ENCODE measurements at places on chromosomes 16 and 17.

- DNase-seq: no peak
Measured at GRCh38 chr17:6072157-6072556, 2.0 kb downstream of the WSCD1 start.

- DNase-seq: no peak
Measured at GRCh38 chr17:80698297-80698696, 153.7 kb downstream of the RPTOR start.

DNA sequence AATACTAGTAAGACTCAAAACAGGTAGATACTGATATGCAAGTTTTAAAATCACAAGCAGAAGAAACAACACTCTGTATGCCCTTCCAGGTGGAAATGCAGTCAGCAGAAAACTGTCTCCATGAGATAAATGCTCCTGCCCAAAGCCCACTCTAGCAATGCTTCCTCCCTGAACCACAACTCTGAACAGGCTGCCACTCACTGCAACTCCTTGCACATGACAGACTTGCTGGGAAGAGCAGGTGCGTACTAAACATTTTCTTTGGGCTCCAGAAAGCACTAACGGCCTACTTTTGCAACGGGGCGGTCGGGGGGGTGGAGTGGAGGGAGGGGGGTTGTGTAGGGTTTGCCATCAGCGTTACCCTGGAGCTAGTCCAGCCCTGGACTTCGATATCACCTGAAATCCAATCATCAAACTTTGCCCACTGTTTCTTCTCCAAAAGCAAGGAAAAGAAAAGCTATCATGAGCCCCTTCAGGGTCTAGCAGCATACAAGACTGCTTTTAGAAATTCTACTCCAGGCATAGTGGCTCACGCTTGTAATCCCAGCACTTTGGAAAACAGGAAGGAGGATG, 46.1 kb downstream of the ANKRD11 start:
- no peak for DNase-seq

- DNase-seq: no peak
Measured at GRCh38 chr17:5115673-5116651, at the start of gene USP6. Gene USP6 (plus strand): TSS chr17:5116032. CDS start chr17:5130368, 14,336 bp downstream.

DNA sequence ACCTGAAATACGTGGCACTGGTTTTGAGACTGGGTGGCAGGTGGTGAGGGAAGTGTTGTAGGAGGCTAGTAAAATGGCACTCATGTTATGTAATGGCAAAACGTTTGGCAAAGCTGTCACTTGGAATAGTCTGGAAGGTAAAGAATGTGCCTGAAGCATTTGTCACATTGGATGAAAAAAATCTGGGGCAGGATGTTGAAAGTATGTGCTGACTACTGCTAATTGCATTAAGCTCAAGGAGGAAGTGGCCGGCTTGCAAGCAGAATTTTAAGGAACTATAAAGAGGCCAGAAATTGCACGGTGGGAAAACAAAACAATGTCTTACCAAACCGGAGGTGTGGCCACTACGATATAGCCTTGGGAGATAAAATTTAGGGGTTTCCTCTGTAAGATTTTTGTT, 26.6 kb upstream of the NLRP1 start:
- DNase-seq: no peak

GRCh38 chr16:68802190-68802589, 41.1 kb upstream of the TANGO6 start:
- DNase-seq: no peak

DNA sequence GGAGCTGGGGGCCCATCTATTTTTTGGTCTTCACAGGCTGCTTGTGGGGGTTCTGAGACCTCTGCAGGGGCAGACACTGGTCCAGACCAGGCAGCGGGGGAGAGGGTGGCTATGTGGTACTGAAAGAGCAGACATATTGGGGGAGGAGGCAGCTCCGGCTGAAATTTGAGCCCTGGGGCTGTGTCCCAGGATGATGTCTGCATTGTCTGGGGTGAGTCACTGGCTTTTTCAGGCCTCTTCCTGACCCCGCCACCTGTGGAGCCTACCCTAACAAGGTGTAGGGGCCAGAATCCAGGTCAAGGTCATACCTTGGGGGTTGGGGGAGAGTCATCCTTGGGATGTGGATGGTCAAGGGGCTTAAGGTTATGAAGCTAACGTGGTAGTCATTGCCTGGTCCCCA, 2.4 kb downstream of the CORO6 start:
- no peak for DNase-seq

DNA sequence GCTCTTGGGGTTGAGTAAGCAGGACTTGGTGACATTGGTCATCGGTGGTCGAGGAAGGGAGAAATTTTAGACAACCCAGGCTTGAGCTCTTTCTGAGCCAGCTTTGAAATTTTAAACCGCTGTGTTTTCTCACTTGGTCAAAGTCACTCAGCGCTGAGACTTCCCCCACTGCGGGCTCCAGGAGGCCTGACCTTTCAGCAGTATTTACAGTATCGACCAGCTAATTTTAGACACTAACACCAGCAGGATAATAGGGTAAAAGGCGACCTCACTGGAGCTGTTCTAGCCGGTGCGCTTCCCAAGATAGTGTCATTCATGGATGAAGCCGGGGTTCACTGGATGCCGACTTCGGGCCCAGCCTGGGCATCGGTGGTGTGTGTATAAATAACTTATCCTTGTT, 29.7 kb upstream of the WSCD1 start:
- no peak for DNase-seq

GRCh38 chr17:66190738-66191592, 968 bp downstream of the CEP112 start:
- no peak for DNase-seq

GRCh38 chr16:73231379-73231778, 183.5 kb upstream of the ZFHX3 start:
- no peak for DNase-seq

GRCh38 chr17:37744961-37745800, at the start of gene HNF1B:
Gene HNF1B (minus strand): TSS chr17:37745059. CDS start chr17:37744884, 175 bp downstream.
- no peak for DNase-seq

- no peak for DNase-seq
Measured at GRCh38 chr17:40352237-40352778, 12.2 kb downstream of the GJD3 start.

DNA sequence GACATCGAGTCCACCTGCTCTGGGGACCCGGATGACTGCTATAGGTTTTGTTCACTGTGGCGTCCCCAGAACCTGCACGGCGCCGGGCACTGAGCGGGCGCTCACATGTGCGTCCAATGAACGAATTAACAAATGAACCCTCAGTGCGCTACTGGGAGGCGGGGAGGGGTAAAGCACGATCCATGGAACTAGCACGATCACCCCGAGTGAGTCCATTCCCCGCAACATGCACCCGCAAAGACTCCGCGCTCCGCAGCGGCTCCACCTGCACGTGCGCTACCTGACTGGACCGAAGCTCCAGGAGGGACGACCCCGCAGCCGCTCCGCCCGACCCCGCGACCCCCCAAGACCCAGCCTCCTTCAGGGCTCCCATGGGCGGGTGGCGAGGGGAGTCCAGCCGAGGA, 491 bp downstream of the TRAP1 start:
- DNase-seq: peak; percentile 14
